ENCODE measurements at places on chromosomes 1 and 21. TPM values are rescaled to one million over a fixed set of nuclear protein-coding genes. Genes with fewer than 3 reads are reported as not detected.

Gene DNALI1
- total RNA-seq = 0.38 TPM

Gene C1orf226
- total RNA-seq = 1.3 TPM

Gene BEST4
- 0.17 TPM for total RNA-seq

Gene LRRIQ3
- total RNA-seq = 0.78 TPM

Gene COL16A1
- total RNA-seq = 4.9 TPM

Gene GPR52
- 0.12 TPM for total RNA-seq

Gene KPRP
- not detected for total RNA-seq

Gene FMO4
- 0.45 TPM for total RNA-seq

Gene C1orf174
- total RNA-seq = 22.3 TPM

Gene PLCH2
- total RNA-seq = 0.28 TPM

Gene CDA
- 32.0 TPM for total RNA-seq

Gene ID3
- total RNA-seq = 415 TPM

Gene C1QC
- not detected for total RNA-seq

Gene MAP1LC3C
- not detected for total RNA-seq

Gene ANKRD65
- total RNA-seq = not detected

Gene HMCN1
- 0.01 TPM for total RNA-seq

Gene CD101
- total RNA-seq = 0.19 TPM

Gene OPTC
- total RNA-seq = not detected

Gene IL22RA1
- total RNA-seq = 9.6 TPM

Gene PPIAL4G
- not detected for total RNA-seq

Gene UBR4
- total RNA-seq = 94.0 TPM

Gene OLFML2B
- 0.32 TPM for total RNA-seq

Gene ZMYND12
- 0.37 TPM for total RNA-seq

Gene LCE3E
- total RNA-seq = not detected

Gene YIPF1
- total RNA-seq = 13.2 TPM

Gene RNU1-2
- not detected for total RNA-seq

Gene CRABP2
- total RNA-seq = 9.3 TPM

Gene ANKRD34A
- total RNA-seq = 0.22 TPM

Gene SPATA21
- total RNA-seq = 0.05 TPM

Gene CSF3R
- total RNA-seq = not detected

Gene OVAAL
- 0.09 TPM for total RNA-seq

Gene GPN2
- total RNA-seq = 27.5 TPM

Gene F11R
- total RNA-seq = 65.9 TPM

Gene RGL1
- total RNA-seq = 0.68 TPM

Gene FBXO28
- total RNA-seq = 28.9 TPM

Gene IBA57
- total RNA-seq = 4.9 TPM

Gene PAQR6
- total RNA-seq = 2.4 TPM

Gene PIK3R3
- 1.0 TPM for total RNA-seq

Gene RAB42
- total RNA-seq = 2.7 TPM

Gene S100A16
- 615 TPM for total RNA-seq

All from A549 treated with GW870086 at 1 μM for 4 hours (cell line).